ENCODE measurements at places on chromosomes 6 and 20. TPM values are rescaled to one million over a fixed set of nuclear protein-coding genes. Genes with fewer than 3 reads are reported as not detected.

DNA sequence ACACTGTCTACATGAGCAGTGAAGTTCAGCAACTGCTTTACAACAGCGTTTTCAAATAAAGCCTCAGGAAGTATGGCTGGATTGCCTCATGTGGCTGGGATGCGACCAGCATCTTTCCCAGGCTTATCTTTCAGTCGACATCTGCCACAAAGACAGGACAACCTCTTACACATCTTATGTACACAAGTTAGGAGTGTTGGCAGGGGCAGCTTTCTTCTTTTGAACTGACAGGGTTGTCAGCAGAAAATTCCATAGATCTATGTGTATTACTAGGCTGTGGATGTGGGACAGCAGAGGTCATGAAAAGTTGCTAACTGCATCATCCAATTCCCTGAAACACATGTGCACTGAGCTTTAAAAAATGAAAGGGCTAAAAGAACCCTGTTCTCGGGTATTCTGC is 48.1 kb downstream of the PLAGL1 start:
- no peak for DNase-seq

DNA sequence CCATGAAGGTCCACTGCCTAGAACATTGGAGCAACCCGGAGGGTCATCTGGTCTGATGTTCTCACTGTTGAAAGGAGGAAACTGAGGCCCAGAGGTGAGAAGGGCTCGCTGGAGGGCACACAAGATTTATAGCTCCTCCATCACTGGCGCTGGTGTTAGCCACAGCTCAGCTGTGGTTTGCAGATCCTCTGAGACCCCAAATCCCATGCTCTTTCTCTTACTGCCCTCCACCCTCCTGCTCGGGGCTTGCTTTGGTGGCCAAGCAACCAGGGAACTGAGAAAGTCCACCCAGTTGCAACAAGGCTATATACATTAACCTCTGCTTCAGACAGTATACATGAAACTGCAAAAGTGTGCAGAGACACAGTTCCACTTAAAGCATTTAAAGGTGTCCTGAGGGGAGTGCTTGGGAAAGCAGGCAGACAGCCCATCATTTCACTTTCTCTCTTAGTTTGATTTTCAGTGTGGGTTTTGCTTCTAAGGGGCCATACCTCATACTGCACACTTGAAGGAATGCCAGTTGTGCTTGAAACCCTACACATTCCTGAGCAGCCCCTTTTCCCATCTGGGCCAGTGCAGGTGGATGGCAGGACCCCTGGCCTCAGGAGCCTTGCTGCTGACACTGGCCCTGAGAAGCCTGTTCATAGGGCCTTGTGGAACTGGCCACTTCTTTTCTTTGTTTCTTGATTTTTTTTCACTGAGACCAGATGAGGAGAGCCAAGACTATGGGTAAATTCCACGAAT is 347.6 kb downstream of the CDC5L start:
- DNase-seq: no peak

Gene SLC4A11
- total RNA-seq: 1.6 TPM

Gene QKI
- total RNA-seq: 91.0 TPM

Gene ERVFRD-1
- not detected for total RNA-seq

Gene SLC22A1
- not detected for total RNA-seq
